NCI-H1436 (cell line): ENCODE measurements at places on chromosomes 12 and 14.

GRCh38 chr12:46298261-46298660 lies 29.4 kb upstream of the SLC38A1 start:
- no peak for DNase-seq

- DNase-seq = no peak
These were observed 9.6 kb upstream of the NPFF start for GRCh38 chr12:53516758-53517455.

DNA sequence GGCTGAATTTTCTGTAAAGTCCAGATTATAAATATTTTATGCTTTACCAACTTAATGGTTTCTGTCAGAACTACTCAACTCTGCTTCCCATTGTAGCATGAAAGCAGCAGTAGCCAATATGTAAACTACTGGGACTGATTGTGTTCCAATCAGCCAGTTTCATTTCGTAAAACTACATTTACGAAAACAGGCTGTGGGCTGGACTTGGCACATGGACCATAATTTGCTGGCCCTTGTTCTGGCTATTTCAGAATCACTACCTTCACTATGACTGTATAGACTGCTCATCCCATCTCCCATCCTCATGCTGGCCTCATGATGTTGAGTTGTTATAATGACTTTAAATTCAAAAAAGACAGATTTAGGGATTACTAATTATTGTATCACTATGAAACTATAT lies 38.7 kb downstream of the FAR2 start:
- no peak for DNase-seq

GRCh38 chr14:103808403-103809001 lies 38.9 kb downstream of the PPP1R13B start:
- DNase-seq = peak; percentile 70

- DNase-seq = no peak
These were observed 72.8 kb downstream of the SLCO1B3 start for GRCh38 chr12:20883288-20883687.

DNA sequence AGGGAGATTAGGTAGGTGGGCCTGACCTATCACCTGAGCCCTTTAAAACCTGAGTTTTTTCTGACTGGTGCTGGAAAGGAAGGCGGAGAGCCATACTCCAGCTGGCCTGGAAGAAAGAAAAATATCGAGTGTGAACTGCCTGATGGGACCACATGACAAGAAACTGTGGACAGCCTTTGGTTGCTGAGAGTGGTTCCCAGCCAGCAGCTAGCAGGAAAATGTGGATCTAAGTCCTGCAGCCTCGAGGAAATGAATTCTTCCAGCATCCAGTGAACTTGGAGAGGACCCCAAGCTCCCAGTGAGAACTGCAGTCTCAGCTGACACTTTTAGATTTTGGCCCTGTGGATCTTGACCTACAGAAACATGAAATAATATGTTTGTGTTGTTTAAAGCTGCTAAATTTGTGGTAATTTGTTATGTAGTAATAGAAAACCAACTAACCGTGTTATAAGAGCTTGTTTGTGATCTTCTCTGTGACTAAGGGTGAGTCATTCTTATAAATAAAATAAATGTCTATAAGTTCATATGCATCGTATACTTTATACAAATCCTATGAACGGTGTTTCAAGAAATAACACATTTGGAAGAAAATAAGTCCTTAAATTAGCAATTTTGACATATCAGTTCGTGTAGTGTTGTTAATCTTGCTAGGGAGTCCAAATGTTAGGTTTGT lies 359.6 kb downstream of the BMP4 start:
- DNase-seq = no peak

DNA sequence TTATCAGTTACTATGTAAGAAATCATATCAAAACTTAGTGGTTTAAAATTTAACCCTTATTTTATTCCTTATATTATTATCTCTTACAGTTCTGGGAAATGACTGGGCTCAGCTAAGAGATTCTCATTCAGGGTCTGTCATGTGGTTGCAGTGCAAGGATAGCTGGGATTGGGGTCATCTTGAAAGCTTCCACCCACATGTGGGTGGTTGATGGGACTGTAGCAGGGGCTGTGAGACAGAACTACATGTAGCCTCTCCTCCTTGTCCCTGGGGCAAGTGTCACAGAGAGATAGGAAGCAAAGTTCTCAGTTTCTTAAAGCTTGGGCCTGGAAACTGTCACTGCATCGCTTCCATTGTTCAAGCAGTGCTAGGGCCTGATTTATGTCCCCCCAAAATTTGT lies 57.8 kb downstream of the DACT1 start:
- DNase-seq = no peak

- DNase-seq = no peak
These were observed 682 bp downstream of the BATF start for GRCh38 chr14:75522983-75523318.

DNA sequence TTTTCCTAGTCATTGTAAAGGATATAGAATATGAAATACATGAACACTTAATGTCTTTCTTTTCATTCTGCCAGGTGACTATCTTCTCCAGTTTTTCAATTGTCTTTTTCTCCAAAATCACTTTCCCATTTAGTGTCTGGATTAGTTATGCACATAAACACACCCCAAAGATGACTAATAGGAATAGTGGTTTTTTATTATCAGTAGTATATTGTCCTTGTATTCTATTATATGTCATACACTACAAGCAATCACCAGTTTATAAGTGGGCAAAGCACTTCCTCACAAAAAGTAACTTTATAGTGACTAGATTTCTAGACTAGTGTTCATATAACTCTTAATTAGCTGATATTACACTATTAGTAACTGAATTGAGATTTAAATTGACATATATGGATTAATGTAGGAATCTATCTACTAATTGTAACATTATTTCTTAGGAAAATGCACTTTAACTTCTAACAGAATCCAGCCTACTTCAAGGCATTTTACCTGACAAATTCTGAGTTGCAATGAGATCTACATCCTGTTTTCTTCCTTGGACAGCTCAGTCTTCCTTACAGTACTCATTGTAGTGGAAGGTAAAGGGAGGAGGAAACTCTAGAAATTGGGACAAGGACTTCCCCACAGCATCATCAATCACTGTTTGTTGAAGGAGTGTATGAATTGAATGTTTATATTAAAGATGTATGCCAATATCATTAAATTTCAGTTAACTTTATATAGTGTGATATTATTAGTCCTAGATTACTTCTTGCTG lies 186.1 kb upstream of the GARIN2 start:
- no peak for DNase-seq

GRCh38 chr14:58626431-58626831 lies 11.3 kb upstream of the DACT1 start:
- no peak for DNase-seq

DNA sequence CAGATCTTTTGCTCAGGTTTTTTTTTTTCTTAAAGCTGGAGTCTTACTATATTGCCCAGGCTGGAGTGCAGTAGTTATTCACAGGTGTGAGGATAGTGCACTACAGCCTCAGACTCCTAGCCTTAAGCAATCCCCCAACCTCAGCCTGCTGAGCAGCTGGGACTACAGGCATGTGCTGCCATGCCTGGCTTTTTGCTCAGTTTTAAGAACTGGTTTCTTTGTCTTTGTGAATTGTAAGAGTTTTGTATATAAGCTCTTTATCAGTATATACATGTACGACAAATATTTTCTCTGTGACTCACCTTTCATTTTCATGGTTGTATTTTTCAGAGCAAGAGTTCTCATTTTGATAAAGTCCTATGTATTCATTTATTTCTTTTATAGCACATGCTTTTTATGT lies 33.3 kb upstream of the C2CD5 start:
- no peak for DNase-seq

DNA sequence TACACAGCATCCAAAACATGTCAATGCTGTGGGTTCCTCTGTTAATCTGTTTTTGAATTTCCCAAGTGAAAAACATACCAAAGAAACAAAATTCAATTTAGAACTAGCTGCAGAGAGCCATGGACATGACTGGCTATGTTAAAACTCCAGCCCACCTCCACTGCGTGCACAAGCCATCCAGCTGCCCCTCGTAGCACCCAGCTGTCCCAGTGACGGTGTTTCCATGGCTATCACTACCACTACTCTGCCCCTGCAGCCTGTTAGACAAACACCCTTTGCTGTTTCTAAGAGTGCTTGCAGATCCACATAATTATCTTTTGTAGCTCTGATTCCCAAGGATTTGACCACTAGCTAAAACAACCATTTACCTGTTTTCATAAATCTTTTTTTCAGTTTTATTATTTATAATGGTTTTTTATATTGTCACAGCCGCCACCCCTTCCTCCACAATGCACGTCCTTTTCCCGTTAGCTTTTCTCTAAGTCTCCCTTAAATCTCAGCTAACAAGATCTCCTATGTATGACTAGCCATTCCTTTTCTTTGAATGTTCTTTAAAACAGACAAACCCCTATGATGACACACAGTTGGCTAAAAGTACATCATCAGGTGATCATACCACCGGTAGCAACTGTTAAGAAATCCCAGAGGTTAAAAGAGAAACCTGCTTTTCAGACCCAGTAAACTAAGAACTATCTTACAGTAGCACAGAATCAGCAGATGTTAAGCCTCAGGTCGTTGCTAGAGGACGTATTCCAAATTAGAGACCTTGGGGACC lies 37.8 kb upstream of the NAA30 start:
- DNase-seq = no peak

GRCh38 chr12:8911606-8912268 lies 2.6 kb upstream of the PHC1 start:
- DNase-seq = no peak

DNA sequence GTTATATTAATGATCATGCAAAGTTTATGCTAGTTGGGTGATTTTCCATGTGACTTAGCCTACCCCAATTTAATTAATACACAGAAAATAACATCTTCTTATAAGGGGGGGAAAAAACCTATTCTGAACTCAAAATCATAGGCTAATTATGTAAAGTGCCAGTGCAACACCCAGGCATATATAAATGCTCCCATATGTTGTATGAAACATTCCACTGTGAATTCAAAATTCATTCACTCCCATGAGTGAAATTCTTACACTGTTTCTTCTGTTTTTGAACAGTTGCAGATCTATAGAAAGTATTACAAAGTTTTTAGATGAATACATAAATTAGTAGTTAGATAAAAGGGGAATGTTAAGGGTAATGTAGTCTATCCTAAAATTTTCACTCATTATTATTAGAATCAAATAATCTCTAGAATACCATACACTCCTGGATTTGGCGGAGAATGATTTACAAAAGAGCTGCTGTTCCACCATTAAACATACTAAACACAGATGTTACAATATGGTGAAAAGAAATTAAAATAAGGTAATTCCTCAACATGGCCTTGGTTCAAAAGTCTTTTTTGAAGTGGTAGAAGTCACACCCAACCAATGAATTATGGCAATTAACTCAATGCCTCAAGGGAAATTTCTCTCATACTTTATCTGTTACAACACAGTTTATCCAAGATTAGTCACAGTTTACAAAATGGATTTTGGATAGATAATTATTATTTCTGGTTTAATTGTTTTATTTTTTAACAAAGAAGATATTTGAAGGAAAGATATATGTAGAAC lies 454.1 kb upstream of the FLRT2 start:
- no peak for DNase-seq

DNA sequence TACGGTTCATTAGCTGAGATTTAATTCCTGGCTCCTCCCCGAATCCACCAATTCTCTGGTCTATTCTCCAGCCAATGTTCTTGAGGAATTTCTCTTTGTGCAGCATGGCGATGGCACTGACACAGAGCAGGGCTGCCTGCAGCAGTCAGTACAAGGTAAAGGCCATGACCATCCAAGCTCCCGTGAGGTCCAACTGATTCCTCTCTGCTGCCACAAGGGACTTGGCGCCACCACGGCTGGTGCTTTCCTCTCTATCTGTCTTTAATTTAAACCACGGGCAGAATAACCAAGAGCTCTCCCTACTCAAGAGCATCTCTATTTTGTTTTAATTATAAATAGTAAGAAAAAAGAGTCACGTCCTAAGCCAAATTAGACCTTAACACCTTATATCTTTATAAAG lies 12.1 kb downstream of the TMEM116 start:
- DNase-seq = no peak

DNA sequence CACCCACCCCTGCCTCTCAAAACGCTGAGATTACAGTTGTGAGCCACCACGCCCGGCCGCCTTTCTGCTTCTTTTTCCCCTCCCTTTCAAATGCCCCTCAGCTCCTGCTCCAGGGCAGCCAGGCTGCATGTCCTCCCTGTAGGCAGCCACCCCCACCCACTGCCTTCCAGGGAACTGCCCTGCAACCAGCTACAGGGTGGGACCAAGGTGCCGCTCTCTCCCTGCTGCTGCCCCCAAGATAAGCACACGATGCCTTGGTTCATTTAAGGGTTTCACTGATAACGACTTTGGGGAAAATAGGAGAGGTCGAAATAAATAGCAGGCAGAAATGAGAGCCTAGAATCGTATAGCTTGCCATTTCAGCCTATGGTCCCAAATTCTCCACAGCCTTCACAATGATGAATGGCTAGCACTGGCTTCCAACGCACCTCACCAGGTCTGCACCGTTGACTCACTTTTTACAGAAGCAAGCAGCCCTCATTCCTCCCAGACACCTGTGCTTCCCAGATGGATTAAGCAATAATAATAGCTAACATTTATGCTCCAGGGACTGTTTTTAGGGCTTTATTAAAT lies 40.7 kb downstream of the ATG14 start:
- no peak for DNase-seq

- DNase-seq = no peak
These were observed 66.7 kb downstream of the AACS start for GRCh38 chr12:125131958-125132357.

GRCh38 chr12:93943780-93944179 lies 204.6 kb upstream of the PLXNC1 start:
- DNase-seq = no peak

DNA sequence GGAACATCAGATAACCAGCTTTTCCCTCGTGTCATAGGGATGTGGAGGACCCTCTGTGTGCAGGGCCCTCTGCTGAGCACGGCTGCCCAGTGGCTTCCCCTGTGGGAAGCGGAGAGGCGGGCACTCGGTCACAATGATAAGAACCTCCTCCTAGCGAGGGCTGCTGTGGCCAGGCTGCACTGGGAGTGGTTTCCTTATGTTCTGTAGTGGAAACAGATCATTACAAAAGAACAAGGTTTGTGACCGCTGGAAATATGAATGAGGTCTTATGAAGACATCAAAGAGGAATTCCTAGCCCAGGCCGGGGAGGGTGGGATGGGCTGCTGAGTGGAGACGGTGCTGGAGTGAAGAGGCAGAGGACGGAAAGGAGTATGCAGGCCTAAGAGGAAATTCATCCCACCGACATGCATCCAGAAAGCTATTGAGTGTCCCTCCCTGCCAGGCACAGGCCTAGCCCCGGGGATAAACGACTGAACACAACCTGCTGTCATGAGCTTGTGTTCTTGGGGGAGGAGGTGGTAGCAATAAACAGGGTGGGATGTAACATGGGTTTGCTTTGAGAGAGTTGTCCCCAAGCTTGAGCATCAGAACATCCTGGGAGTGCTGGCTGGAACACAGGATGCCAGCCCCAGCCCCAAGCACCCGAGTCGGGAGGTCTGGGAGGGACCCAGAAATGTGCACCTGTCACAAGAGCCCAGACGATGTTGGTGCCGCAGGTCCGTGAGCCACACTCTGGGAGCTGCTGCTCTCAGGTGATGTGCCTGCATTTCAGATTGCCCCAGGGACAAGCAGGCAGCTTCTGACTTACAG lies 37.5 kb downstream of the FZD10 start:
- no peak for DNase-seq

- no peak for DNase-seq
These were observed 9.3 kb upstream of the FMNL3 start for GRCh38 chr12:49716553-49716952.

GRCh38 chr12:106106061-106106566 lies 32.6 kb downstream of the NUAK1 start:
- no peak for DNase-seq
